Stimulated activated CD8-positive, alpha-beta memory T cell treated with anti-CD3 and anti-CD28 coated beads, Interleukin-15, amount 100 ng/mL, for 48 hours (primary cell): ENCODE measurements at places on chromosomes 13 and 19.
A peak's percentile ranks its signal among the peaks of the same experiment; 100 is the strongest.

- DNase-seq: no peak
Measured at GRCh38 chr13:55190996-55191395, 1949.7 kb upstream of the PRR20A start.

- no peak for DNase-seq
Measured at GRCh38 chr19:47096721-47097120, 16.9 kb downstream of the ZC3H4 start.

- no peak for DNase-seq
Measured at GRCh38 chr13:20136781-20137703, 23.8 kb downstream of the GJA3 start.

DNA sequence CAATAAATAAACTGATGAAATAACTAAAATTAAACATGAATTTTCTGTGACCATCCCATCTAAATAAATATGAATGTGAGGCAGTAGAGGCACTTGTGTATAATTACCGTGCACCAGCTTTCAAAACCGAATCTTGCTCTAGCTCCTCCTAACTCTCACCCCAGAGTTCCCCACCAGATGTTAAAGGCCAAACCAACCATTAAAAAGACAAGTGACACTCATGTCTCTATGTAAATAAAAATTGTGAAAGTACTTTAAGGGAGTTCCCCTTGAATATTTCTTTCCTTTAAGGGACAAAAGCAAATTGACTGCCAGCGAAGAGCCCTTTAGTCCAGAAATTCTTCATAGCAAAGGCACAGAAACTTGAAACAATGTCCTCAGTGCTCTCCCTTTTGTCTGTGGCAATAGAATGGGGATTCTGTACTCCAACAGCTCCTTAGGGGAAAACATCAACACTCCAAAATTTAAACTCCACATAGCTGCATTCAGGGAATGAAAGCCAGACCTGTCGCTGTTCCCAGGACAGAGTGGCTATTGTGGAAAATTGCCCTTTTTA is 101.7 kb upstream of the SOX21 start:
- DNase-seq: no peak

GRCh38 chr13:113837560-113838355 is 26.1 kb downstream of the GAS6 start:
- DNase-seq: no peak

- DNase-seq: no peak
Measured at GRCh38 chr13:113195360-113195759, 13.1 kb downstream of the PCID2 start.

GRCh38 chr13:98664047-98664446 is 87.1 kb upstream of the STK24 start:
- peak; percentile 55 for DNase-seq

- DNase-seq: peak; percentile 38
Measured at GRCh38 chr19:16051254-16052025, 24.9 kb upstream of the TPM4 start.

- no peak for DNase-seq
Measured at GRCh38 chr13:57787058-57787791, 155.7 kb downstream of the PCDH17 start.

DNA sequence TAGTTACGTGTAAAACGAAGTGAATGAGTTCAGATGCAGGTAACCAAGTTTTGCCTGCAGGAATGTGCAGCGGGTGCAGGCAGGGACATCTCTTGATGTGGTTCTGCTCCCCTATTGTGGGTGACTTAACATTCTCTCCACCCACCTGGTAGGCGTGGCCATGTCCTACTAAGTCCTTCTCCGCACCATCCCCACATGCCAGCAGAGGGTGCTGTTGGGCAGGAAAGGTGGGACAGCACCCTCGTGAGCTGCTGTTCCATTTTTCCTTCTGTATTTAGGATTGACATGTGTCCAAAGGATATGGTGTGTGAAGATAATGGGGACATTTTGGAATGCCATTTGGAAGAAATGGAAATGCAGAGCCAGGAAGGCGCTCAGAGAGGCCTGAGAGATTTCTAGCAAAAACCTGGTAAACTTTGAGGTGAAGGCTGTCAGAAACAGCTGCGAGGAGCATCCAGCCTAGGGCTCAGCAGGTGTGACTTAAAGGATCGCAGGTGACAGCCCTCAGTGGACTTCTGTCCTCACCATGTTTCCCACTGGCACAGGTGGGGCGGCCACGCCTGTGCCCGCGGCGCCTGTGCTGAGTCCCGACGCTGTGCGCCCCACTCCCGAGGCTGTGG is 26.2 kb upstream of the MCF2L start:
- DNase-seq: peak; percentile 86

GRCh38 chr19:2865334-2866100 is 1.6 kb upstream of the ZNF556 start:
- no peak for DNase-seq

- no peak for DNase-seq
Measured at GRCh38 chr19:33437393-33437820, 63.9 kb downstream of the CEBPG start.

GRCh38 chr13:67120872-67121531 is 109.1 kb downstream of the PCDH9 start:
- DNase-seq: no peak

- no peak for DNase-seq
Measured at GRCh38 chr19:788983-789700, 8.1 kb upstream of the PTBP1 start.

GRCh38 chr19:36392916-36393673 is 14.1 kb upstream of the ZFP14 start:
- DNase-seq: no peak

- DNase-seq: no peak
Measured at GRCh38 chr19:14434543-14435319, 1.6 kb downstream of the PKN1 start.

GRCh38 chr13:82129281-82129680 is 1753.0 kb downstream of the SLITRK1 start:
- no peak for DNase-seq
